Astrocyte (in vitro differentiated cells and primary cell): ENCODE measurements at places on chromosomes 6 and 20. TPM values are rescaled to one million over a fixed set of nuclear protein-coding genes. Genes with fewer than 3 reads are reported as not detected.

GRCh38 chr20:9977629-9978028, 57.2 kb upstream of the ANKEF1 start:
- no peak for DNase-seq
- H3K4me3 ChIP-seq, result no peak overlapping the region

DNA sequence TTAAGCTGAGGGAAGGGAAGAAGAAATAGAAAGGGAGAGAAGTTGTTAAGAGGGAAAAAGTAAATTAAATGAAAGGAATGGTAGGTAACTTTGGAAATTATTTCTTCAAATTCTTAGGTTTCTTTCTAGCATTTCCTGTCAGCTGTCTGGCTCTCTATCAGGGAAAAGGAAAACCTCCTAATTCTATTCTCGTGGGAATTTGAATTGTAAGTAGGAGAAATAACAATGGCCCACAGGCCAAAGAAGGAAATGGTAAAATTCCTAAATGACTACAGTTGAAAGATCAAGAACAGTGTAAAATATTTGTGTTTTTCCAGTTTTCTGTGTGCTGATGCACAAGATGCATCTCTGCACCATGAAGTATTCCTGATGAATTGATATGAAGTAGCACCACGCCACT, 173.0 kb downstream of the IBTK start:
- no peaks in the 10 kb centered on the region for H3K36me3 ChIP-seq
- H3K27me3 ChIP-seq, result no peaks in the 10 kb centered on the region
- peaks cover 9% of the 10 kb centered on the region for H3K4me1 ChIP-seq
- DNase-seq, result no peak
- H3K27ac ChIP-seq, result no peak overlapping the region

DNA sequence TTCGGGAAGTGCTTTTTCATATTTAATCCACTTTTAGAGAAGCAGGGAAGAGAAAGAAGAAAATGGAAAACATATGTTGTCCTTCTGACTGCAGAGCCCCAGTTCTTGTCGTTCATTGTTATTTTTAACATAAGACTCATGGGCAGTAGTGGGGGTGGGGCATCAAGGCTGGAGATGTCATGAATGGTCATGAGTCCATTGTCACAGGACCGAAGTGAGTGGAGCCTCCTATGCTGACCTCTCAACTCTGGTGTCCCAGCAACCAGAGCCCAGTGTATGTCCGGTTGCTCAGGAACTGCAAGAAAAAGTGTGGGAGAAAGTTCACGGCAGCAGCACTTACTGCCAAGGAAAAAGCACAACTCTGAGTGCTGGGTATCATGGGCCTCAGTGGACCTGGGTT, 108.6 kb downstream of the BANF2 start:
- no peak overlapping the region for H3K27ac ChIP-seq
- no peak for DNase-seq
- H3K4me1 ChIP-seq, result peaks cover 19% of the 10 kb centered on the region
- H3K4me3 ChIP-seq, result no peak overlapping the region
- H3K36me3 ChIP-seq, result no peaks in the 10 kb centered on the region
- no peaks in the 10 kb centered on the region for H3K27me3 ChIP-seq

- peak overlapping the region; percentile 96 for H3K27ac ChIP-seq
- DNase-seq, result peak; percentile 98
- no peaks in the 10 kb centered on the region for H3K27me3 ChIP-seq
- H3K36me3 ChIP-seq, result no peaks in the 10 kb centered on the region
- H3K4me1 ChIP-seq, result peaks cover 16% of the 10 kb centered on the region
- H3K4me3 ChIP-seq, result peak overlapping the region; percentile 57
Observed at GRCh38 chr20:10217721-10218410, 764 bp upstream of the SNAP25 start.

DNA sequence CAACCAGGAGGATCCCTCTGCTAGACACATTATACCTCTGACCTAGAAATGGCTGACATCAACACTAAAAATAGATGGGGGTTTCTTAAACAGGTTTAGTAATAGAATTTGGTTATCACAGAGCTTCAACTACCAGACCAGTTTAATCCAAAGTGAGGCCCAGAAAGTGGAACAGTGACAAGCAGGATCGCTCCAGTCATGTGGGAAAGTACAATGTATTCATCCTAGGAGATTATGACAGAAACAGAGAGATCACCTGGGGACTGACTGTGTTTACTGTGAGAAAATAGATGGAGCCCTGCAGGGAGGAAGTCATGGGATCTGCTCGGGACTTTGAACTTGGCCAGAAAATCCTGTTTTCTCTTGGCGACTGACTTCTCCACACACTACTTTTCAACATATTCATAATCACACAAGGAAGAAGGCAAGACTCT, 238.7 kb upstream of the SOX4 start:
- H3K27ac ChIP-seq, result no peak overlapping the region
- no peak overlapping the region for H3K4me3 ChIP-seq
- no peak for DNase-seq
- no peaks in the 10 kb centered on the region for H3K4me1 ChIP-seq
- H3K27me3 ChIP-seq, result no peaks in the 10 kb centered on the region
- no peaks in the 10 kb centered on the region for H3K36me3 ChIP-seq

GRCh38 chr6:158977382-158977781, 22.6 kb downstream of the RSPH3 start:
- no peak overlapping the region for H3K4me3 ChIP-seq
- H3K36me3 ChIP-seq, result no peaks in the 10 kb centered on the region
- no peaks in the 10 kb centered on the region for H3K27me3 ChIP-seq
- DNase-seq, result no peak

DNA sequence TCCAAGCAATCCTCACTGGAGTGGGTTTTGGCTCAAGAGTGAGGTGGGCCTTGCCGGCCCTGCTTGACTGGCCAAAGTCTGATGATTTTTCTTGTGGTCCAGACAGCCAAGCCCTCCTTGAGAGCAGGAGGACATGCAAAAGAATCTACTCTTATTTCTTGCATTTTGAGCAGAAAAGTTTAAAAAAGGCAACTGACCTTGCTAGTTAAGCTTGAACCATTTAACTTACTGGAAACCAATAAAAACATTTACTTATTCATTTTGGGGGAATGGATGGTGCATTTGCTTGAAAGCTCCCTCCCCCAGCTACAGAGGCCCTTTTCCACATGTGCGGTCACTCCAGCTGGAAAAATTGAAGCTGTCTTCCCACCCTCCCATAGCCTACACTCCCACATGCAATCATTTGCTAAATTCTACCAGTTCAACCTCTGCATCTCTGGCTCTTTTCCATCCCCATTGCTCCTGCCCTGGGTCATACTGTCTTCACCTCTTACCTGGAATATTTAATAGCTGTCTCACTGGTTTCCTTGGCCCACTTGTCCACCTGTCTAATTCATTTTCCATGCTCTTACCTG, 527.9 kb downstream of the DHX35 start:
- H3K27ac ChIP-seq, result no peak overlapping the region
- no peaks in the 10 kb centered on the region for H3K4me1 ChIP-seq
- no peaks in the 10 kb centered on the region for H3K27me3 ChIP-seq
- no peaks in the 10 kb centered on the region for H3K36me3 ChIP-seq
- no peak overlapping the region for H3K4me3 ChIP-seq
- DNase-seq, result no peak

DNA sequence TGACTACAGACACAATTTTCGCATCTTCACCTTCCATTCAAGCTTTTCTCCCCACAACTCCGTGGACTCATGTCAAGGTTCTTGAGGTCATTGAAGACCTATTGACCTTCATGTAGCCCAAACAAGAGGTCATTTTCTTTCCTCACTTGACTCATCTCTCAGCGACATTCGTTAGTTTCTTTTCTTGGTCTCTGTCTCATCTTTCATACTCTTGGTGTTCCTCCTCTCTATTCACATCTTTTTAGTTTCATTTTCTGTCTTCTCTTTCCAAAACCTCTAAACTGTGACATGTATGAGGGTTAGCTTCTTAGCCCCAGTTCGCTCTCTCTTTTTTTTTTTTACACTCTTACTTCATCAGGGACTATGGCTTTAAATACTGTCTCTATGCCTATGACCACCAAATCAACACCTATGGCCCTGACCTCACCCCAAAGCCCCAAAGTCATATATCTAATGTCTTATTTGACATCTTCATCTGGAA, 128.6 kb upstream of the BACH2 start:
- no peaks in the 10 kb centered on the region for H3K36me3 ChIP-seq
- H3K4me1 ChIP-seq, result no peaks in the 10 kb centered on the region
- no peak overlapping the region for H3K27ac ChIP-seq

GRCh38 chr20:48718786-48719578, 108.8 kb downstream of the PREX1 start:
- H3K4me3 ChIP-seq, result no peak overlapping the region
- no peaks in the 10 kb centered on the region for H3K27me3 ChIP-seq
- H3K36me3 ChIP-seq, result no peaks in the 10 kb centered on the region

GRCh38 chr6:37102299-37103168, 67.4 kb upstream of the PIM1 start:
- no peaks in the 10 kb centered on the region for H3K36me3 ChIP-seq
- peak overlapping the region; percentile 60 for H3K27ac ChIP-seq
- H3K4me3 ChIP-seq, result peak overlapping the region; percentile 54
- H3K27me3 ChIP-seq, result no peaks in the 10 kb centered on the region
- peak; percentile 78 for DNase-seq

DNA sequence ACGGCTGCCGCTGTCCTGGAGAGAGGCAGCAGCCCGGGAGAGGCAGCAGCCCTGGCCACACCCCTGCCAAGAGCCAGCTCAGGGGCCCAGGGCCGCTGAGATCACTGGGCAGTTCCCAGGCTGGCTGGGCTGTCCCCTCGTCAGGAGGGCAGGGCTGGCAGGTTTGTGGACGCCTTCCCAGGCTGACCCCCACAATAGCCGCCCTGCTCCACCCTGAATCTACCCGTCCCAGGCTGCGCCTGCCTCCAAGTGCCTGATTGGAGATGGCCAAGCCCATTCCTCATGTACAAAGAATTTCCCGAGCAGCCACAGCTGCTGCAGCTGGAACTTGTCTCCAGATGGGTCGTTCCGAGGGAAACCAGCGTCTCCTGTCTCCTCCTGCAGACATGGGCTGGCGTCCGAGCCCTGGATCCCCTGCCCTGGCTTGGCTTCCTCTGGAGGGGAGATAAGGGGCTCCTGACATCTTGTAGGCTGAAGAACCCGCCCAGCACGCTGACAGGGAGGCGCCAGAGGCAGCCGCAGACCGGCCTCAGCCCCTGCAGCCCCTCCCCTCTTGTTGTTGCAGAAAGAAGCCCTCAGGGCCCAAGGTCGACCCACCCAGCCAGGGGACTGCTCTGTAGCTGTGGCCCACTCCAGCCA, 9.4 kb upstream of the GATA5 start:
- H3K4me3 ChIP-seq, result no peak overlapping the region
- peak; percentile 17 for DNase-seq
- H3K36me3 ChIP-seq, result no peaks in the 10 kb centered on the region
- H3K4me1 ChIP-seq, result no peaks in the 10 kb centered on the region
- peaks cover 74% of the 10 kb centered on the region for H3K27me3 ChIP-seq

- no peak for DNase-seq
- no peak overlapping the region for H3K27ac ChIP-seq
- no peak overlapping the region for H3K4me3 ChIP-seq
- H3K4me1 ChIP-seq, result no peaks in the 10 kb centered on the region
- peaks cover 22% of the 10 kb centered on the region for H3K36me3 ChIP-seq
- no peaks in the 10 kb centered on the region for H3K27me3 ChIP-seq
Observed at GRCh38 chr6:36508532-36508931, 38.7 kb downstream of the STK38 start.

- H3K4me3 ChIP-seq, result no peak overlapping the region
- DNase-seq, result no peak
- no peaks in the 10 kb centered on the region for H3K27me3 ChIP-seq
- H3K4me1 ChIP-seq, result peaks cover 27% of the 10 kb centered on the region
Observed at GRCh38 chr6:36674942-36675341, 3.6 kb upstream of the CDKN1A start.

DNA sequence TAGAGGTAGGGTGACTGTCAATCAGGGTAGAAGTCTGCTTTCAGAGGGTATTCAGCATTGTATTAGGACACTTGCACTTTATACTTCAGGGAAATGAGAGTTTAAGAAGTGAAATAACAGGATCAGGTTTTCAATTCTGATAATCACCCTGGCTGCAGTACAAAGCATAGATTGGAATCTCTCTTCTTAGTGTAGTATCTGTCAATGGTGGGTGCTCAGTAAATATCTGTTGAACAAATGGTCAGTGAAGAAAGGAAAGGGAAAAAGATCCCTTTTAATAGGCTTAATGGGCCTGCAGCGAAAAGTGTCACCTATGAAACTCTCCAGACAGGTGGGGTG, 18.7 kb downstream of the TUBB2B start:
- no peaks in the 10 kb centered on the region for H3K36me3 ChIP-seq
- peak overlapping the region; percentile 30 for H3K4me3 ChIP-seq
- no peaks in the 10 kb centered on the region for H3K27me3 ChIP-seq
- H3K4me1 ChIP-seq, result peaks cover 40% of the 10 kb centered on the region

GRCh38 chr6:139600343-139600742, 225.9 kb upstream of the CITED2 start:
- no peak overlapping the region for H3K4me3 ChIP-seq
- no peak for DNase-seq
- H3K27ac ChIP-seq, result no peak overlapping the region
- peaks cover 25% of the 10 kb centered on the region for H3K4me1 ChIP-seq

DNA sequence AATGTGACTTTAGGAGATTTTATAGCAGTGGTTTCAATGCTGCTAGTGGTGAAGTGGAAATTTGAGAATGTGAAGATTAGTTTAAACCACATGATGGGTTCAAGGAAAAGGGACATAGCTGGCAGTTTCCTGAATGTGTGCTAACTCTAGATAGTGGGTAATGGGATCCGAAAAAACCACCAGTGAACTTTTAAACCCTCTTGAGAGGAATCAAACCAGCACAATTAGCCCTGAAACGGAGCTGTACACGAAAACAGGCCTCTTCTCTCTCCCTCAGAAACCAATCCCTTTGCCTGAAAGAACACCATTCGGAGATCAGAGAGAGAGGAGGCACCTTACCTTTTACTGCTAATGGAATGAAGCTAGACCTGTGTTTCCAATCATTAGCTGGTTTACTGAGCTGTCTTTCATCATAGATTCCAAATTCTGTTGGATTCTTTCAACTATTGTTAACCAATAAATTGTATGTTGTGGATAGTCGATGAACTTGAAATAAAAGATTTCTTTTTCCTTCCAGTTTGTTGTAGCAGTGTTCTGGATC, 103.9 kb downstream of the AIG1 start:
- H3K36me3 ChIP-seq, result no peaks in the 10 kb centered on the region
- no peak overlapping the region for H3K4me3 ChIP-seq
- H3K4me1 ChIP-seq, result no peaks in the 10 kb centered on the region
- H3K27me3 ChIP-seq, result no peaks in the 10 kb centered on the region
- H3K27ac ChIP-seq, result no peak overlapping the region

GRCh38 chr20:45407783-45408645, at the start of gene DBNDD2:
TSS of gene DBNDD2 (plus strand) at chr20:45408289. CDS start at chr20:45408468, 179 bp downstream.
- peaks cover 3% of the 10 kb centered on the region for H3K27me3 ChIP-seq
- no peak within 1 kb of the TSS for H3K27ac ChIP-seq
- H3K4me3 ChIP-seq, result peak within 1 kb of the TSS; percentile 63
- H3K4me1 ChIP-seq, result peaks cover 16% of the 10 kb centered on the region

Gene SF3B5
- 123 and 129 TPM in 2 replicates for total RNA-seq

Gene CRISP2
- not detected in 2 replicates for total RNA-seq

Gene MAFB
- 2.9 TPM in 2 replicates for total RNA-seq

Gene ANKEF1
- 2.6 and 3.4 TPM in 2 replicates for total RNA-seq

Gene HUS1B
- total RNA-seq, result 1.3 and 1.6 TPM in 2 replicates

Gene PI16
- not detected in 2 replicates for total RNA-seq

Gene IL20RA
- total RNA-seq, result 0.07 and 0.17 TPM in 2 replicates

Gene BHLHE23
- not detected in 2 replicates for total RNA-seq

Gene HLA-DOB
- 0.20 and 0.79 TPM in 2 replicates for total RNA-seq

Gene CTCFL
- total RNA-seq, result not detected in 2 replicates

Gene MYB
- total RNA-seq, result 0.12 TPM in 1 of 2 replicates, not detected in the other
